ENCODE measurements at places on chromosomes 3 and 15.

DNA sequence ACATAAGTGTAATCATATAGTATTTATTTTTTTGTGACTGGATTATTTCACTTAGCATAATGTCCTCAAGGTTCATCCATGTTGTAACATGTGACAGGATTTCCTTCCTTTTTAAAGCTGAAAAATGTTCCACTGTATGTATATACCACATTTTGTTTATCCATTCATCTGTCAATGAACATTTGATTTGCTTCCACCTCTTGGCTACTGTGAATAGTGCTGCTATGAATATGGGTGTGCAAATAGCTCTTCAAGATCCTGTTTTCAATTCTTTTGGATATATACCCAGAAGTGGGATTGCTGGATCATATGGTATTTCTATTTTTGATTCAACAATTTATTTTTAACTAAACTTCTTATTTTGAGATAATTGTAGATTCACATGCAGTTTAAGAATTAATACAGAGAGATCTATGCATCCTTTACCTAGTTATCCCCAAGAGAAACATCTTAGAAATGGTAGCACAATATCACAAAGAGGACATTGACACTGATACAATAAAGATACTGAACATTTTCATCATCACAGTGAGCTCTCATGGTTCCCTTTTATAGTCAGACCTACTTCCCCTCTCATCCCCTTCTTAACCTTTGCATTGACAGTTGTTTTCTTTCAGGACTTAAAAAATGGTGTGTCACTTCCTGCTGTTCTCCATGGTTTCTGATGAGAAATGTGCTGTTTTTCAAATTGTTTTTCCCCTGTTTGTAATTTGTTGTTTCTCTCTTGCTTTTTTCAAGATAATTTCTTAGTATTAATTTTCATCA is 90.1 kb downstream of the SATB1 start:
- DNase-seq = no peak

- DNase-seq = no peak
Observed at GRCh38 chr3:3848923-3849275, 49.7 kb downstream of the LRRN1 start.

DNA sequence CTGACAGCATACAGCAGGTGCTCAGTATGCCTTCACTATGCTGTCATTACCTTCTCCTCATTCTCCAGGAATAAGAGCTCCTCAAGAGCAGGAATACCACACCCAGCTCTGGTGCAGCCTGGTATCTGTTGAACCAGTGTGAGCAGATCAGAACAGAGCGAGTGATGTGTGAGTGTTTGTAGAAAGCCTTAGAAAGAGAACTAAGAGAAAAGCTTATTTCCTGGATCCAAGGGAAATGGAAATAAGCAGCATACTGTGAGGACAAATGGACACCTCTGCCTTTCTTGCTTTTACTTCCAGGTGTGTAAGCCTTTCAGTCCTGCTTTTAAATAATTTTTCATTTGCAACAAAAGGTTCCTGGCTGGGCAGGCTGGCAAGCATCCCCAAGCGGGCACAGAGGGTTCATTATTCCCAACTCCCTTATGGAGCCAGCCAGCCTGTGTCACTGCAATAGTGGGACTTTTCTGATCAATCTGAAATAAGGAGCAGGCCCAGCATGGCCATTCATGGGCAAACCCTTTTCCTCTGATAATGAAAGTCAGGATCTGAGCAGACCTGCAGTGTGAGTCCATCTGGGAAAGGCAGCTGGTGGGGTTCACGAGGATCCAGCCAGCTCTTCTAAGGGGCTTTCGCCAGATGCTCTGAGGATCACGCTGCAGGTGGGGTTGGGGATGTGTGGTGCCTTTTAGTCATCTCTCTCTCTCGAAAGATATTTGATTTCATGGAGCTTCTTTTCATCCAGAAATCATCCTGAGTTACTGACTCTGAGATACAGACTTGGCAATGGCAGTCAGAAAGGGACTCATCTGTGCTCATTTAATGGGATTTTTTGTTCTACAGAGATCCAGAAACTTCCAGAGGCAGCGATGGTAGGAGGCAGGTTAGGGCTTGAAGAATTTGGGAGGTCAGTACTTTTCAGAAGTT is 594.9 kb upstream of the CFAP20DC start:
- no peak for DNase-seq

DNA sequence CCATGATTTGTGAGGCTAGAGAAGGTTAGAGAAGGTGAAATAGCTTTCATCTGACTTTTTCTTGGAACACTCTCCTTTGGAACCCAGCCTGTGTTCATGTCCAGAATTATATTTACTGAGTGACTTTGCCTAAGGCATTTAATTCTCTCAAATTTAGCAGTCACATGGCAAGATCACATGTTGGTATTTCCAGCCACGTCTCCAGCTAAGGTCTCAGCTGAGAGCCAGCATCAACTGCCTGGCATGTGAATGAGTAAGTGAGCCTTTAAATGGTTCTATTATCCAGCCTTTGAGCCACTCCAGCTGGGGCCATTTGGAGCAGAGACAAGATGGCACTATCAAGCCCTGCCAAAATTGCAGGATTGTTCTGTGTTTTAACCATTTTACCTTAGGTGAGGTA is 130.2 kb upstream of the SGO1 start:
- no peak for DNase-seq

- no peak for DNase-seq
Observed at GRCh38 chr3:196079682-196080081, 2.2 kb downstream of the TFRC start.

- peak; percentile 25 for DNase-seq
Observed at GRCh38 chr3:72446218-72447058, 401.8 kb downstream of the SHQ1 start.

DNA sequence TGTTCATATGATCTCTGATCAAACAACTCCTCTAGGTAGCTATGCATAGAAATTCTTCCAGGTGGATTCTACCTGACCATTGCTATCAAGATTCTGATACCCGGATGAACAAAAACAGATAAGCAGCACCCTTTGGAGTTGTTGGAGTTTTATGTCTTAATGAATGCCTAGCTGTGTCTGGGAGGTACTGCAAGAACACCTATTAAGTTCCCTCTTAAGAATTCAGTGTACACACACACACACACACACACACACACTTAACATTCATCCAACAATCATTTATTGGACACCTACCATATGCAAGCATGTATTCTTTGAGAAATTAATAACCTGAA is 58.1 kb upstream of the FNDC3B start:
- DNase-seq = no peak

DNA sequence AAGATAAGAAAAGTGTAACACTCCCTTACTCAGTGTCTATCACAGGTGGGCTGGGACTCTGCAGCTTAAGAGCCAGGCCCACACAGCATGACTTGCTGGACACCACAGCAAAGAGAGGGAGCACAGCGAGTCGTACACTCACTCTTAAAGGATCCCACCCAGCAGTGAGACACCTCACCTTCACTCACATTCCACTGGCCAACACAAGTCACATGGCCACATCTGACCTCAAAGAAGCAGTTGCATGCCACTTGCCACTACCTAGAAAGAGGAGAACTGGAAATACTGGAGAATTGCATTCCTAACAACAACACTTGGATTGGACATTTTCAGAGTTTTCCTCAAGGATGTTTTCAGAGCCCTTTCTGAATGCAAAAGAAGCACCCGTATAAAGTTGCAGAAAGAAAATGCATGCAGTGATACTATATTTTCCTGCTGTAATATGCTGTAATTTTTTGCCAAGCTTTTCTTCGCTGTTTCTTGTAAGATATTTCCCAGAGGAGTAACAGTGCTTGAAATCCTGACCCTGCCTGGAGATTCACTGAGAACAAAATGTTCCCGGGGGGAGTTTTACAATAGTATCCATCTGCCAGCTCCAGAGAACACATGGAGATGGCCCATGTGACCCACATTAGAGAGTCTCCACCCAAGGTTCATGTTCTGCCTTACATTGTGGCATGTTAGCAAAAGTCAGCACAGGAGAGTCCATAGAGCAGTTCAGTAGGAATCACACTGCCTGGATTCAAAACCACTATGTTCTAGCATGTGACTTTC is 42.2 kb downstream of the TRIM42 start:
- DNase-seq = no peak

- no peak for DNase-seq
Observed at GRCh38 chr3:107979538-107979937, 111.3 kb downstream of the CD47 start.

- peak; percentile 22 for DNase-seq
Observed at GRCh38 chr3:90091549-90091948, 984.1 kb downstream of the EPHA3 start.

- no peak for DNase-seq
Observed at GRCh38 chr15:66638377-66638776, 63.7 kb upstream of the SMAD6 start.

- DNase-seq = no peak
Observed at GRCh38 chr3:157888040-157888439, 218.2 kb downstream of the SHOX2 start.

- peak; percentile 21 for DNase-seq
Observed at GRCh38 chr3:166013073-166013679, 176.0 kb upstream of the BCHE start.

DNA sequence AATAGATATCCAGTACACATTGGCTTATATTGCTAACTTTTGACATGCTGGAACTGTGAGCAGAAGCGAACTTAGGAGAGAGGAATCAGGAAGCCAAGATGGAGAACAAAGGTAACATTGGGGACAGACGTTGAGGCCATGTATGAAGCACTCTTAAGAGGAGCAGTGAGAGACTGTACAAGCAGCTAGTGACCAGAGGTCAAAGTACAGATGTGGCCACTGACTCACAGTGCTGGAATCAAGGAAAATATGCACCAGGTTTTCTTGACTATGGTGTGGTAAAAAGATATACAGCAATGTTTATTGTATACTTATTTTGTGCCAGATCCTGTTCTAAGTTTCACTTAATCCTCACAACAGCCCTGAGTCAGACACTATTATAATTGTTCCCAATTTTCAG is 2.0 kb upstream of the IL20RB start:
- DNase-seq = peak; percentile 93

GRCh38 chr3:181572432-181572831 is 139.3 kb upstream of the SOX2 start:
- DNase-seq = no peak

Data from astrocyte (in vitro differentiated cells and primary cell).